Cardiac atrium fibroblast (primary cell): ENCODE measurements at places on chromosomes 6 and 20. TPM values are rescaled to one million over a fixed set of nuclear protein-coding genes. Genes with fewer than 3 reads are reported as not detected.

Gene C20orf204
- 0.18 TPM in 1 of 2 replicates, not detected in the other for total RNA-seq

Gene PPP1R14C
- 2.2 and 7.8 TPM in 2 replicates for total RNA-seq

Gene RAET1L
- not detected in 2 replicates for total RNA-seq

Gene CTAGE9
- total RNA-seq = not detected in 2 replicates

Gene SLPI
- total RNA-seq = not detected in 2 replicates

Gene SLC13A3
- total RNA-seq = 0.16 and 0.36 TPM in 2 replicates

Gene POM121L2
- total RNA-seq = not detected in 2 replicates

Gene SNX3
- 149 and 161 TPM in 2 replicates for total RNA-seq

Gene SLC22A23
- total RNA-seq = 13.9 and 17.2 TPM in 2 replicates

Gene ZSCAN31
- 10.5 and 18.0 TPM in 2 replicates for total RNA-seq

Gene ADTRP
- 3.1 TPM in 1 of 2 replicates, not detected in the other for total RNA-seq

Gene C4A
- 12.1 and 14.7 TPM in 2 replicates for total RNA-seq

Gene GCNT2
- total RNA-seq = 0.16 TPM in 1 of 2 replicates, not detected in the other

Gene TMEM200A
- 0.90 and 2.8 TPM in 2 replicates for total RNA-seq

Gene SMOC2
- 0.81 and 1.3 TPM in 2 replicates for total RNA-seq

Gene PGBD1
- 1.3 and 2.4 TPM in 2 replicates for total RNA-seq

Gene MYLK4
- 0.90 and 0.97 TPM in 2 replicates for total RNA-seq

Gene OR2J3
- total RNA-seq = not detected in 2 replicates
